ENCODE measurements at places on chromosomes 6 and 20.

GRCh38 chr6:104256646-104257045 lies 603.1 kb downstream of the HACE1 start:
- no peak for DNase-seq

DNA sequence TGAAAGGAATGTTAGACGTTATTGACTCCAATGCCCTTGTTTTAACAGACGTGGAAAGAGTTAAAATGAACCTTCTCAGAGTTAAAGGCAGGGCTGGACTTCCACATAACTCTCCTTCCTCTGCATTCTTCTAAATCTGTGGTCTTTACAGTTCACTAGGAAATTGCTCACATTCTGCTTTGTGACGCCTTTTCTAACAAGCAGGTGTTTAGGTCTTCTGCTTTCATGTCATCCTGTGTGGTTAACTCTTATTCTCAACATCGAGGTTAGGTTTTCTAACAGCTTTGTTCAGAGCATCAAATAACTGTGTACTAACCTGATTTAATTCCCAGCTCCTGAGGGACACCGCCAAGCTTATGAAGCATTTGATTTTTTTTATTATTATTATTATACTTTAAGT lies 81.3 kb upstream of the NT5E start:
- DNase-seq, result no peak

DNA sequence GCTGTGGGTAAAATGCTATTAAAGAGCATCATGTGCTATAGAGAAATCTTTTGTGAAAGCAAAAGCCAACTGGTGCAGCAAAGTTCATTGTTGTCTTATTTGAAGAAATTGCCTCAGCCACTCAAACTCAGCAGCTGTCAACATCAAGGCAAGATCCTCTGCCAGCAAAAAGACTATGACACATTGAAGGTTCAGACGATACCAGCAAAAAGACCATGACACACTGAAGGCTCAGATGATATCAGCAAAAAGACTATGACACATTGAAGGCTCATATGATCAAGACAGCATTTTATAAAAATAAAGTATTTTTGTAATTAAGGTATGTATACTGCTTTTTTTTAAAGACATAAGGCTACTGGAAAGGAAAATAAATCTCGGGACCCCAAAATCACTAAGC lies 118.4 kb upstream of the RUNX2 start:
- DNase-seq, result no peak

DNA sequence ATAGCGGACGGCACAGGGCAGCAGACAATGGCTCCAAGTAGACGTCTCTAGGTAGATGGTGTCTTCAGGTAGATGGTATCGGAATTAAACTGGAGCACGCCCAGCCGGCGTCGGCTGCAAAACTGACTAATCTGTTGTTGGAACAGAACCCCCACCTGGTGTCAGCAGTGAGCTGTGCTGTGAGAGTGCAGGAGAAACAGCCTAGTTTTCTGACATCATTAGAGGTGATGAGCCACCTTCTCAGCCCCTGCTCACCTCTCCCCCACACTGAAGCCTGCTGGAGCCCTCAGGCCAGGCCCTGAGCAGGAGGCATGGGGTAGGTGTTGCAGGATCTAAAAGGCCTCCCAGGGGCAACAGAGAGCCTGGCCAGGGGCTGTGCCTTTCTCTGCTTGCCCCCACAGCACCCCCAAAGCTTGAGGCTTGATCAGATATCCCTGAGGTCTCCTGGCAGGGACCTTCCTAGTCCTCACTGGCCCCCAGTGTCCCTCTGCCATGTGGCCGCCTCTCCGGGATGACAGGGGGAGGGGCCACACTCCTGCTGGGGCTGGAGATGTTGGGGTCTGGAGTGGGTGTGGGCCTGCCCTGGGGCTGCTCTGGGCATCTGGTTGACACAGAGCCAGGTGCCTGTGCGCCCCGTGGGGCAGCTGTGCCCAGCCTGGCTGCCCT lies 6.9 kb upstream of the HELZ2 start:
- peak; percentile 51 for DNase-seq

DNA sequence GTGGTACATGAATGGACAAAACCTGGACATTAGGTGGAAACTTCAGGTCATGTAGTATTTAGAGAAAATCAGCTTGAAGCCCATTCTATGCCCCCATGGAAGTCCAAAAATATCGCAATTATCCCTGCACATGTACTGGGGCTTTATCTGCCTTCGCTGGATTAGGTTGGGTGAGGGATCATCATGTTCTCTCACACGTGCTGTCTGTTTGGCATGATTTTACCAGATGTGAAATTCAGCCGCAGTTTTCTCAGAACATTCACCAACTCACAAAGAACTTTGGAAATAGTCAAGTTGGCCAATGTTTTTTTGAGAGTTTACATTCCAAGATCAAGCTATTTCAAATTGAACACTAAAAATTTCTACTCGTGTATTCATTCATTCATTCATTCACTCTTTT lies 459.8 kb upstream of the CITED2 start:
- DNase-seq, result no peak

DNA sequence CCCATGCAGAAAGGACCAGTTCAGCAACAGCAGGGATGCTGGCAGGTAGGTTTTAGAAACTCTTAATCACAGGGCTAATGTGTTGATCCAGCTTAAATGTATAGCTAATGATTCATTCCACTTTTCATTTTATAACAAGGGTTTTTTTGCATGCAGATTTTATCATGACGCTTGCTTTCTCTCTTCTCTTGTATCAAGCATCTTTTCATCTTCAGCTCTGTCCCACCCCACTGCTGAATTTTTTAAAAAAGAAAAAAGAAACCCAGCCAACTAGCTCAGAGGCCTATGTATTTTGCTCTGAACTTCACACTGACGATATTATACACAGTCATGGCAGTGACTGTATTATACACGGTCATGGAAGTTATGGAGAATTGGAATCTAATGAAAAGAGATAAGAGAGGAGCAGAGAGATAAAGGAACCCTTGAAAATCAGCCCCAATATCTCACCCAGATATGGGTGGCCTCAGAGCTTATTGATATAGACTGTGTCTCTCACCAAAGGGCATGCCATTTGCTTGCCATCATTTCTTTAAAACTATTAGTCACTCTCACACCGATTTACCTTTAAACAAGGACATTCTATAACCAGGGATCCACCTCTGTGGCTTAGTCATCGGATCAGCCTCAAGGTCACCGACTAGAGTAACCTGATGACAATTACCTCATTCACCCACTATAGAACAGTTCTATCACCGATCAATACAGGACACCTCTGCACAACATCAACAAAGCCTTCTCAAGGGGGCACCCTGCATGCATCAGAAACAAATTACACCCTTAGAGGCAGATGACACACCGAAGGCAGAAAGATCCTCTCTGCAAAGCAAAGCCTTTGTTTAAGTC lies 222.0 kb downstream of the ATXN1 start:
- no peak for DNase-seq

- no peak for DNase-seq
These were observed 1008.3 kb downstream of the KIF16B start for GRCh38 chr20:15564981-15565380.

- no peak for DNase-seq
These were observed 10.4 kb downstream of the TGM6 start for GRCh38 chr20:2390951-2391675.

DNA sequence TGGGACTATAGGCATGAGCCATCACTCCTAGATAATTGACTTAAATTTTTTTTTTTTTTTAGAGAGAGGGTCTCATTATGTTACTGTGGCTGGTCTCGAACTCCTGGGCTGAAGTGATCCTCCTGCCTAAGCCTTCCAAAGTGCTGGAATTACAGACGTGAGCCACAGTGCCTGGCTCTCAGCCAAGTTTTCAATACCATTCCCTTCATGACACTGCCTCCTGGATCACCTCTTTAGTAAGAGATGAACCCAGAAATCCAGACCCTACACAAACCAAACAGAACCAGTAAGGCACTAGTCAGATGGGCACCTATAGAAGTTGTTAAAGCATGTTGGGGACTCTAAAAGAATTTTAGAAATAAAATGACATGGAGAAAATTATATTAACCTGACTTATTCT lies 18.3 kb upstream of the RIMS4 start:
- no peak for DNase-seq

DNA sequence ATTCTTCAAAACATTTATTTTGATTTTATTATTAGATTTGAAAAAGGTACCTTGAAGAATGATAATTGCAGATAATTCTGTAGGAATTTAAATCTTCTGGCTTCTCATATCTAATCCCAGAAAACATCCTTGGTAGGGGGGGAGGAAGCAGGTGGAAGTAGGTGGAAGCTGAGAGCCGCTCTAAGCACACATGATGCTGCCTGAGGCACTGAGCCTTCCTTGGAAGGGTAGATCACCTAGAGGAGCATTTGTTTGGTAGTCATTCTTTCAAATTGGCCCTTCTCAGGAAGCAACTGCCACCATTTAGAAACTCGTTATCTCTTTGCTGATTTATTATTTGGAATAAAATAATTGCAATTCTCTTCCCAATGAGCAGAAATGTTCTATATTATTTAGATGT lies 623.3 kb downstream of the CD109 start:
- no peak for DNase-seq

DNA sequence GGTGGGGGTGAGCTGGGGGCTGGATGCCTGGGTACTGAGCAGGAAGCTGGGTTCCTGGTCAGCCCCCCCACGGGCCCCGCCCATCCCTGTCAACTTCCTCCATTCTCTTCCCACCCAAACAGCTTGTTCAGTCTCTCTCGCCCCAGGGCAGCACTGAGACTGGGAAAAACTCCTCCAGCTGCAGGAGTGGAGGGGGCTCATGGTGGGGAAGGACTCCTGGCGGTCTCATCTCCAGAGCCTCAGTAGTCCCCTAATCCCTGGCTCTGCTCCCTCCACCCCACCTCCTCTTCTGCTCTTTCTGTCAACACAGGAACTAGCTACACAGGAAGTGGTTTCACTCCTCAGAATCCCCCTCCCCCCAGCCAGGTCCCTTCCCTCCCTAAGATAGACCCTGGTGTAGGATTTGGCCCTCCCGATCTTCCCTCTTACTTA lies at the start of gene GPSM3:
Gene GPSM3 (minus strand): TSS at position 36 of the 432 bp plus-strand sequence. CDS start 130 bp downstream, outside the sequence.
- DNase-seq, result peak; percentile 37

DNA sequence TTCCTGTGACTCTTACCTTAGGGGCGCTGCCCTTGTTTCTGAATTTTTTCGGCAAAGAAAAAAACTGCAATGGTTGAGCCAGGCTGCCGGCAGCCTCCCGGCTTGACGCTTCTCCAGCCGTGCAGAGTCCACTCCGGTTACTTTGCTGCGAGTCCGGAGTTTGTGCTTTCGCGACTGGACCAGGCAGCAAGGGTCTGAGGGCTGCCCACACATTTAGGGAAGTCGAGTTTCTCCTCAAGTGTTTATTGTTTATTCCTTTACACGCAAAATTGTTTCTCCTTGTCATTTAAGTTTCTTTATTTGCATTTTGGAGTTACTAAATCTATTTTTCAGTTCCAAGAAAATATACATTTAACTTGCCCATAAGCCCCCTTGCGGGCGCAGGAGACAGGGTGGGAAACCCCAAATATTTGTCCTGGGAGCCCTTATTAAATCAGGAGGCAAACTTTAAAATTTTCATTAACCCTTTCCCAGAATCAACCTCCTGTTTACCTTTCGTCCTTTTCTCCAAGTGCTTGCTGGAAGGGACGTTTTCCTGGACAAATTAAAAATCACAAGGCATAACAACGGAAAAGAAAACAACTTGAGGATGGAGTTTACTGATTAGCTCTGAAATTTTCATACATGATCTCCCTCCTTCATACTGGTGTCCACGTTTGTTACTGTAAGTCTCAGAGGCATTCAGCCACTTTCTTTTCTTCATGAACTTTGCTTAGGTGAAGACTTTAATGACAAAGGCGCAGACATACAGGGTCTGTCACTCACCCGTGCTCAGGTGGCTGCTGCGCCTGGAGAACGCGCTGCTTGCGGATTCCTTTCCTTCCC lies 1.7 kb upstream of the PDE10A start:
- DNase-seq, result no peak

DNA sequence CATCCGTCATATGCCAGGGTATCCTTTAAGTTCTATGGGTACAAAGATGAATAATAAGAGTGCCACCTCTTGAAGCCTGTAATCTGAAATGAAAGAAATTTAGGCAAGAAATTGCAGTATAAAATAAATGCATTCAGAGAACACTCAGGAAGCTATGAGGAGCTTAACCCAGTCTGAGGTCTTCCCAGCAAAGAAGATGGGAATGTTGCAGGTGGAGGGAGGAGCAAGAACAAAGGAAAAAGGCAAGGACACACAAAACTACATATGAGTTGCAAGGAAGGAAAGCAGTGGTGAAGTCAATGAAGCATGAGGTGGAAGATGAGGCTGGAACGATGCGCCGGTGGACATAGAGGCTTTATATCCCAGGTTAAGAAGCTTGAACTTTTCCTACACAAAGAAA lies 67.0 kb upstream of the DST start:
- DNase-seq, result no peak

GRCh38 chr6:25956226-25956625 lies 6.4 kb upstream of the TRIM38 start:
- DNase-seq, result no peak

All from effector memory CD4-positive, alpha-beta T cell (primary cell).